Renal cortex interstitium (tissue), 15 donors: ENCODE measurements at places on chromosomes 11 and 22. TPM values are rescaled to one million over a fixed set of nuclear protein-coding genes. Genes with fewer than 3 reads are reported as not detected.

Gene CELSR1
- polyA plus RNA-seq: 24.4 TPM

Gene SLC5A12
- polyA plus RNA-seq: 55.5 TPM

Gene SLC15A3
- 18.5 TPM for polyA plus RNA-seq

Gene TMEM151A
- polyA plus RNA-seq: not detected

Gene MCHR1
- 0.26 TPM for polyA plus RNA-seq

Gene OR56A1
- not detected for polyA plus RNA-seq

Gene MFRP
- not detected for polyA plus RNA-seq

Gene TTLL12
- 32.3 TPM for polyA plus RNA-seq

Gene GLYAT
- 168 TPM for polyA plus RNA-seq

Gene C11orf71
- polyA plus RNA-seq: 21.8 TPM

Gene GGTLC2
- polyA plus RNA-seq: not detected

Gene CTTN
- polyA plus RNA-seq: 174 TPM

Gene TTC28
- 35.9 TPM for polyA plus RNA-seq

Gene ACCSL
- 0.07 TPM for polyA plus RNA-seq

Gene BIRC3
- 1.1 TPM for polyA plus RNA-seq

Gene RIMBP3C
- polyA plus RNA-seq: 0.30 TPM

Gene SMC1B
- polyA plus RNA-seq: 0.20 TPM

Gene MS4A8
- not detected for polyA plus RNA-seq

Gene KRTAP5-2
- not detected for polyA plus RNA-seq

Gene A4GALT
- 20.1 TPM for polyA plus RNA-seq
